ENCODE measurements at places on chromosomes 3 and 15.
A peak's percentile ranks its signal among the peaks of the same experiment; 100 is the strongest.

GRCh38 chr15:40266828-40267304, 16.0 kb downstream of the ANKRD63 start:
- no peak overlapping the region for H3K4me3 ChIP-seq
- peak; percentile 76 for DNase-seq
- no peaks in the 10 kb centered on the region for H3K36me3 ChIP-seq
- no peak overlapping the region for H3K27ac ChIP-seq
- H3K27me3 ChIP-seq, result no peaks in the 10 kb centered on the region
- H3K4me1 ChIP-seq, result peaks cover 11% of the 10 kb centered on the region

- H3K27me3 ChIP-seq, result no peaks in the 10 kb centered on the region
- H3K4me3 ChIP-seq, result no peak overlapping the region
Measured at GRCh38 chr3:112829046-112829445, 17.6 kb downstream of the CD200R1L start.

- H3K36me3 ChIP-seq, result no peaks in the 10 kb centered on the region
- no peak for DNase-seq
- peaks cover 18% of the 10 kb centered on the region for H3K4me1 ChIP-seq
- peak overlapping the region; percentile 22 for H3K27ac ChIP-seq
- H3K4me3 ChIP-seq, result no peak overlapping the region
Measured at GRCh38 chr3:49781415-49782199, 4.7 kb downstream of the IP6K1 start.

GRCh38 chr15:28932361-28932760, 46.6 kb downstream of the APBA2 start:
- H3K27ac ChIP-seq, result no peak overlapping the region
- H3K4me3 ChIP-seq, result no peak overlapping the region
- no peaks in the 10 kb centered on the region for H3K4me1 ChIP-seq
- no peaks in the 10 kb centered on the region for H3K36me3 ChIP-seq
- no peaks in the 10 kb centered on the region for H3K27me3 ChIP-seq
- no peak for DNase-seq

GRCh38 chr3:40841570-40842109, 316.9 kb downstream of the ZNF621 start:
- H3K36me3 ChIP-seq, result no peaks in the 10 kb centered on the region
- H3K4me1 ChIP-seq, result peaks cover 9% of the 10 kb centered on the region
- no peaks in the 10 kb centered on the region for H3K27me3 ChIP-seq
- no peak overlapping the region for H3K4me3 ChIP-seq
- no peak overlapping the region for H3K27ac ChIP-seq
- DNase-seq, result no peak

- H3K27ac ChIP-seq, result no peak overlapping the region
- H3K27me3 ChIP-seq, result peaks cover 5% of the 10 kb centered on the region
- no peak overlapping the region for H3K4me3 ChIP-seq
- no peaks in the 10 kb centered on the region for H3K4me1 ChIP-seq
- no peak for DNase-seq
- H3K36me3 ChIP-seq, result no peaks in the 10 kb centered on the region
Measured at GRCh38 chr3:129218742-129219141, 30.7 kb upstream of the COPG1 start.

DNA sequence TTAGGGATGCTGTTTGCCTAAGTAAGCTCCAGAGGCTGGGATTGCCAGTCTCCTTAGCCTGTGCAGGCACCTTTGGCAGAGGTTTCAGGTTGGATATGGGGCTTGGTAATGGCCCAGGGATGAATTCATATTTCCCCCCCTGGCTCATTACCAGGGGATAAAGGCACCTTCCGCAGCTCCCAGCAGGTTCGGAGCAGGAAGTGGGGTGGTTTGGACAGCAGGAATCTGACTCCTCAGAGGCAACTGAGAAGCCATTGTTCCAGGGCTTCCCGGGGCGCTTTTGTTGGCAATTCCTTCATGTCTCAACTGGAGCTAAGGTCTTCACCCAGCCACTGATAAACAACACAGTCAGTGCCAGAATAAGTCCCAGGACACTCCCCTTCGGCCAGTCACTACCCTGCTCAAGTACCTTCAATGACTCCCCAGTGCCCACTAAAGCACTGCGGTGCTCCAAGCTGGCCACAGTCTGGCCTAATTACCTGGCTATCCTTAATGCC, 85.3 kb upstream of the SLC6A6 start:
- no peaks in the 10 kb centered on the region for H3K27me3 ChIP-seq
- peak overlapping the region; percentile 67 for H3K27ac ChIP-seq
- no peak for DNase-seq

- no peaks in the 10 kb centered on the region for H3K4me1 ChIP-seq
- H3K4me3 ChIP-seq, result no peak overlapping the region
- no peak for DNase-seq
Measured at GRCh38 chr3:126464997-126465396, 10.7 kb downstream of the ZXDC start.

GRCh38 chr15:65369651-65370050, 8.2 kb downstream of the IGDCC3 start:
- H3K4me1 ChIP-seq, result peaks cover 40% of the 10 kb centered on the region
- no peaks in the 10 kb centered on the region for H3K36me3 ChIP-seq
- no peak for DNase-seq
- H3K27me3 ChIP-seq, result no peaks in the 10 kb centered on the region
- no peak overlapping the region for H3K4me3 ChIP-seq

DNA sequence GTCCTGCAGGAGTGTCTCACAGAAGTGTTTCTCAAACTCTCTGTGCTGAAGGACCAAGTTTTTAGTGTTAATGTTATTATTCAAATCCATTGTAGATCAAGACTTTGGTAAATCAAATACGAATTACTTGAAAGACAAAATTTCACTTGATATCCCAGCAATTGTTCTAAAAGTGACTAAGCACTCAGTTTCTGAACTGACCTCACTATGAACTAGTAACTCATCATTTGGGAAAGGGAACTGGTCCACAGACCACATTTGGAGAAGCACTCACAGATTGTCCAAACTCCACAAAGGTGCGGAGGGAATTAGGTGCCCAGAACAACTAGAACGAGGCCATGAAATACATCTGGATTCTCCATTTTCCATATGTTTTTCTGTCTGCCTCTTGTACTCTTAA, 25.6 kb downstream of the FAM43A start:
- H3K27ac ChIP-seq, result no peak overlapping the region
- H3K36me3 ChIP-seq, result no peaks in the 10 kb centered on the region
- H3K27me3 ChIP-seq, result no peaks in the 10 kb centered on the region

DNA sequence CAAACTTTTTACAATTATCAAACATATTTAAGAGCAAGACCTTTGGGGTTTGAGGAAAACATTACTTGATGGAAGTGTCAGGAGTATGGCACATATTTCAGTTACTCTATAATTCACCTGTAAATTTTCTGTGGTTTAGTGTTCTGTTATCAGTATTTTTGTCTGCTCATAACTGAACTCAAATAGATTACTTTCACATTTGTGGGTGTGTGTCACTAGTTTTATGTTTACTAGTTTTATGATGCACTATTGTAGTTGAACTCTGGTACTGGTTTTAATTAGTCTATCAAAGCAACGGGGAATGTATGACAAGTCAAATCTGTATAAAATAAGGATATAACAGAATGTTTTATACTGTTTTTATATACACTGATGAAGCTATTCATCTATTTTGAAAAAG, 27.2 kb downstream of the OXSM start:
- no peak overlapping the region for H3K4me3 ChIP-seq
- H3K36me3 ChIP-seq, result no peaks in the 10 kb centered on the region
- H3K27me3 ChIP-seq, result no peaks in the 10 kb centered on the region
- no peak for DNase-seq
- H3K27ac ChIP-seq, result no peak overlapping the region
- H3K4me1 ChIP-seq, result no peaks in the 10 kb centered on the region

DNA sequence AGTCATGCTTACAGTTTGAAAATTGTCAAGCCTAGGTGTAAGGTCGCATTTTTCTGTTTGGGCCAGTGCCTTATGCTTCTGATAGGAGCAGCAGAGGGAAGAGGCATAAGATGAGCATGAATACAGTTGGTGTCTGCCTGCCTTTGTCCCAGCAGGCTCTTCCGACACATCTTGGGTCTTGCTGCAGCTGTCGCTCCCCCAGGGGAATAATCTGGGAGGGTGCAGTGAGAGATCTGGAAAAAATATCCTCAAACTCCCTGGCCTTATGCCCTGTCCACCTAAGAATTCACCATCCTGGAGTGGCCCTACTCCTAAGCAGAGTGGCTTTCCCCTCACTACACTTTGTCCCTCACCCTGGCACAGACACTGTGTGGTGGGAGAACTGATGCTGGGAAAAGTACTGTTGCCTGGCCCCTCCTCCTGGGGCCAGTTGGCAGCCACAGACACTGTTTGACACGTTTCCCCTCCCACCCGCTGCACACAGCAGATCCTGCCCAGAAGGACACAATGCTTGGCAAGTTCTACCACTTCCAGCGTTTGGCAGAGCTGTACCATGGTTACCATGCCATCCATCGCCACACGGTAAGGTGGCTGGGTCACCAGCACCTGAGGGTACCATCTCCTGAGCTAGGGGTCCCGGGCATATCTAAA, 21.1 kb upstream of the RHO start:
- no peak overlapping the region for H3K4me3 ChIP-seq
- no peaks in the 10 kb centered on the region for H3K4me1 ChIP-seq
- no peaks in the 10 kb centered on the region for H3K27me3 ChIP-seq
- H3K36me3 ChIP-seq, result no peaks in the 10 kb centered on the region
- no peak overlapping the region for H3K27ac ChIP-seq

GRCh38 chr3:123800362-123800682, 83.8 kb downstream of the MYLK start:
- H3K27me3 ChIP-seq, result peaks cover 19% of the 10 kb centered on the region
- DNase-seq, result no peak
- no peak overlapping the region for H3K27ac ChIP-seq
- no peaks in the 10 kb centered on the region for H3K4me1 ChIP-seq
- H3K4me3 ChIP-seq, result no peak overlapping the region

DNA sequence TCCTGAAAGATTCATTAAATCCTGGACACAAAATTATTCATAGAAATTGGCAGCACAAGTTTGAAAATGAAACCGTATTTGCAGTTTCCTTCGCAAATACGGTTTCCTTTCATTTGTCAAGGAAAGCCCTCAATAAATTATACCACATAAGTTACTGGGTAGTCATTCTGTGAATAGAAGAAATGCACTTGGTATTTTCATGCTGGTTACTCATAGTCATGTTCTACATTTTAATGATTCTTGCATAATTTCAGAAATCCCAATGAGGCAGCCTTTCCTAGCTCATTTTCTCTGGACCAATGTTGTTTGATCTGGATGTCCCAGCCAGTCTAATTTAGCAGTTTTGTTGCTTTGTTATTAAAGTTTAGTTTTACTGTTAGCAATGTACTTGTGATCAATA, 43.2 kb downstream of the MINAR1 start:
- H3K27ac ChIP-seq, result no peak overlapping the region
- H3K4me1 ChIP-seq, result no peaks in the 10 kb centered on the region
- H3K27me3 ChIP-seq, result no peaks in the 10 kb centered on the region
- H3K4me3 ChIP-seq, result no peak overlapping the region
- DNase-seq, result no peak

GRCh38 chr15:78225783-78226541, 8.4 kb downstream of the ACSBG1 start:
- no peaks in the 10 kb centered on the region for H3K36me3 ChIP-seq
- no peaks in the 10 kb centered on the region for H3K27me3 ChIP-seq
- H3K4me1 ChIP-seq, result peaks cover 3% of the 10 kb centered on the region
- H3K27ac ChIP-seq, result no peak overlapping the region
- no peak overlapping the region for H3K4me3 ChIP-seq

- peaks cover 25% of the 10 kb centered on the region for H3K4me1 ChIP-seq
- no peaks in the 10 kb centered on the region for H3K36me3 ChIP-seq
- no peak overlapping the region for H3K4me3 ChIP-seq
- no peak overlapping the region for H3K27ac ChIP-seq
Measured at GRCh38 chr3:50296721-50297383, 2.4 kb downstream of the HYAL3 start.

GRCh38 chr3:148741219-148741618, 43.5 kb downstream of the AGTR1 start:
- no peak overlapping the region for H3K27ac ChIP-seq
- H3K4me3 ChIP-seq, result no peak overlapping the region
- H3K4me1 ChIP-seq, result no peaks in the 10 kb centered on the region
- no peak for DNase-seq

GRCh38 chr3:109819734-109820133, 482.4 kb upstream of the DPPA4 start:
- H3K27me3 ChIP-seq, result no peaks in the 10 kb centered on the region
- DNase-seq, result no peak
- H3K27ac ChIP-seq, result no peak overlapping the region
- H3K36me3 ChIP-seq, result no peaks in the 10 kb centered on the region
- H3K4me3 ChIP-seq, result no peak overlapping the region
- no peaks in the 10 kb centered on the region for H3K4me1 ChIP-seq

- no peaks in the 10 kb centered on the region for H3K27me3 ChIP-seq
- DNase-seq, result peak; percentile 27
- no peak overlapping the region for H3K27ac ChIP-seq
- no peak overlapping the region for H3K4me3 ChIP-seq
- no peaks in the 10 kb centered on the region for H3K36me3 ChIP-seq
Measured at GRCh38 chr15:48355377-48355776, 24.1 kb downstream of the DUT start.

- no peaks in the 10 kb centered on the region for H3K36me3 ChIP-seq
- no peak for DNase-seq
- no peak overlapping the region for H3K4me3 ChIP-seq
- peak overlapping the region; percentile 2 for H3K27ac ChIP-seq
Measured at GRCh38 chr15:95170561-95171380, 939.4 kb downstream of the MCTP2 start.

DNA sequence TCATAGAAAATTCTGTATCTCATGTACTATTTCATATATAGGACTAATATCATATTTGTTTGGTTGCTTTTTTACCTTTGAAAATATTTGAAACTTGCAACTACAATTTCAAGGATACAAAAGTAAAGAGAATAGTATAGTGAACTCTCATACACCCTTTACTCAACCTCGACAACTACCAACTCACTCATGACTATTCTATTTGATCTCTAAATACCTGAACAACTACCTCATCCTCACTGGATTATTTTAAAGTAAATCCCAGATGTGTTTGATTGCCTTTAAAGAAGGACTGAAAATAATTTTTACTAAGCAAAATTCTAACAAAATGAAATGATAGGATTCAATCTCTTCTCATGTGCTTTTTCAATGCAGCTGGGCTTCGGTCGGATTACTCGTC, 12.1 kb downstream of the TMPRSS7 start:
- no peak overlapping the region for H3K27ac ChIP-seq
- DNase-seq, result no peak
- H3K36me3 ChIP-seq, result no peaks in the 10 kb centered on the region
- H3K27me3 ChIP-seq, result no peaks in the 10 kb centered on the region
